Breast epithelium (tissue), 4 donors: ENCODE measurements at places on chromosomes 6 and 20. TPM values are rescaled to one million over a fixed set of nuclear protein-coding genes. Genes with fewer than 3 reads are reported as not detected.

GRCh38 chr20:52483382-52483781 lies 291.8 kb upstream of the ZFP64 start:
- no peaks in the 10 kb centered on the region for H3K36me3 ChIP-seq
- no peak overlapping the region for H3K4me3 ChIP-seq
- DNase-seq: no peak
- no peak overlapping the region for H3K27ac ChIP-seq
- H3K27me3 ChIP-seq: no peaks in the 10 kb centered on the region

GRCh38 chr6:106918115-106918514 lies 56.4 kb downstream of the CD24 start:
- no peak for DNase-seq
- no peaks in the 10 kb centered on the region for H3K36me3 ChIP-seq
- no peak overlapping the region for H3K27ac ChIP-seq
- H3K27me3 ChIP-seq: no peaks in the 10 kb centered on the region

DNA sequence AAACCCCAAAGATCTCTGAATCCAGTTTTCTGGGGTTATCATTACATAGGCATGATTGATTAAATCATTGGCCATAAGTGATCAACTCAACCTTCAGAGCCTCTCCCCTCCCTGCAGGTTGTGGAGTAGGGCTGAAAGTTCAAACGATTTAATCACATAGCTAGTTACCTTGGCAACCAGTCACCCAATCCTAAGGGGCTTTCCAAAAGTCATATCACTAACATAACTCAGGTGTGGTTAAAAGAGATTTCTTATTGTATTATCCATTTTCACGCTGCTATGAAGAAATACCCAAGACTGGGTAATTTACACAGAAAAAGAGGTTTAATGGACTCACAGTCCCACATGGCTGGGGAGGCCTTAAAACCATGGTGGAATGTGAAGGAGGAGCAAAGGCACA lies 935.1 kb upstream of the SLC35B3 start:
- no peak overlapping the region for H3K27ac ChIP-seq
- no peak overlapping the region for H3K4me3 ChIP-seq
- no peaks in the 10 kb centered on the region for H3K4me1 ChIP-seq
- no peaks in the 10 kb centered on the region for H3K27me3 ChIP-seq
- no peaks in the 10 kb centered on the region for H3K36me3 ChIP-seq

DNA sequence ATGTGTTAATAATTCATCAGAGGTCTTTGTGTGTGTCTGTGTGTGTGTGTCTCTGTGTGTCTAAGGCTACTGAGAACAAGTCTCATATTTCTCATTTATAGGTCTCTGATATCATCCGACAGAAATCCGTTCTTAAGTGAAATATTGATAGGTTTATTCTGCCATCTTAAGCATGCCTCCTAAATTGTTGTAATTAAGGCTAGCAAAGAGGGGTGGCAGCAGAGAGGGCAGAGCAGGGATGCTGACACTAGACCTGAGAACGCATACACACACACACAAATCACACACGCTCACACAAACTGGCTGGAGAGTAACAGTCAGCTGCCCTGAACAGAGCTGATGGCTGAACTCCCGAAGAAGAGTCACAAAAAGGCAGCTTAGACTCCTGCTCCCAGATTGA lies 84.9 kb upstream of the LRFN2 start:
- H3K36me3 ChIP-seq: no peaks in the 10 kb centered on the region
- H3K27me3 ChIP-seq: no peaks in the 10 kb centered on the region
- H3K27ac ChIP-seq: no peak overlapping the region

DNA sequence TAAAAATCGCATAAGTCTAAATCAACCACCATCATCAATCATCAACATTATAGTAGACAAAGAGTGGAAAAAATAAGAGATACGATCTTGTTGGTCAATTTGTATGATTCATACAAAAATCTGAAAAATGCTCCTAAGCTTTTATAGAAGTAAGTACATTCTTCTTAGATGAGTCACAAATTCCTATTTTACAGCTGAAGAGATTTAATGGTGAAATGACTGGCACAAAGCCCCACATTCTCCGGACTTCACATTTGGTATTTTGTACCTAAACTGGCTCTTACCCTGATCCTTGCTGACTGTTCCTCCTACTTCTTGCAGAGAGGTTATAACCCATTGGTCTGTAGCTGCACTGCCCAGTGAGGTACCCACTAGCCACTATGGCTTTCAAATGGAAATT lies 29.9 kb upstream of the PREP start:
- no peak overlapping the region for H3K27ac ChIP-seq
- no peak overlapping the region for H3K4me3 ChIP-seq
- no peak for DNase-seq
- H3K27me3 ChIP-seq: no peaks in the 10 kb centered on the region

SLC22A2 gene
- not detected for total RNA-seq

SMLR1 gene
- total RNA-seq: not detected

PTPRT gene
- 6.3 TPM for total RNA-seq

OXT gene
- total RNA-seq: not detected
